ENCODE measurements at places on chromosomes 11 and 22.

DNA sequence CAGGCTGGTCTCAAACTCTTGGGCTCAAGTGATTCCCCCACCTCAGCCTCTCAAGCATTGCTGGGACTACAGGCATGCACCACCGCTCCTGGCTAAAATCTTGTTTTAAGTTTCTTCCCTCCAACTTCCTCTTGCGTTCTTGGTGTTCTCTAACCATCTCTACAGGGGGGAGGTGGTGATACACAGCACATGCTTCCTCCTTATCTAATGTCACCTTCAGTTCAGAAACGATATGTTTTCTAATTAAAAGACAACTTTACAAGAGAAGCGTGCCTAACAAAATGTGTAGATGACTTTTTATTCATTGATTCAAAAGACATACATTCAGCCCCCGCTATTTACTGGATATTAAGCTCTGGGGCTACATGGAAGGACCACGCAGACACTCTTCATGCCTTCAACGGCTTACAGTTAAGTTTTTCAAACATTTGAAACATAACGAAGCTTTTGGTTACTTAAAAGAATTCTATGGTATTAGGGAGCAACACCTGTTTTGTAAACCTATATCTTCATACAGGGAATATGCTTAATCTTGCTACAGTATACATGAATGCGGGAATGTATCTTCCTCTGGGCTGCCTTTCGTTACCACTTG is 933 bp upstream of the DLAT start:
- DNase-seq, result no peak

DNA sequence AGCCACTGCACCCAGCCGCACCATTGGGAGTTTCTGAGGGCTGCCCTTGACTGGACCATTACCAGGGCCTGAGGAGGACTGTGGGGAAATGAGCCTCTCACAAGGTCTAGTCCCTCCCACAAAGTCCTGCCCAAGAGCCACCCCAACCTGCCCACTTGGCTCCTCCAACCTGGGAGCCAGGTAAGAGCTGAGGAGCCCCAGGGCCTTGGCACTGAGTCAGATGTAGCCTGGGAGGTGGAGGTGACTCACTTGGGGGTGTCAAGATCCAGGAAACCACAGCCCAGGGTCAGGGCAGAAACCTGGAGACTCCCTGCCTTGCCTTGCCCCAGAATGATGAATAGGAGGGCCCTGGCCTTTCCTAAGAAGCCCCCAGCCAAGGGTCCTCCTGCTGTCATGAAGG is 25.8 kb upstream of the P2RY2 start:
- DNase-seq, result peak; percentile 71

DNA sequence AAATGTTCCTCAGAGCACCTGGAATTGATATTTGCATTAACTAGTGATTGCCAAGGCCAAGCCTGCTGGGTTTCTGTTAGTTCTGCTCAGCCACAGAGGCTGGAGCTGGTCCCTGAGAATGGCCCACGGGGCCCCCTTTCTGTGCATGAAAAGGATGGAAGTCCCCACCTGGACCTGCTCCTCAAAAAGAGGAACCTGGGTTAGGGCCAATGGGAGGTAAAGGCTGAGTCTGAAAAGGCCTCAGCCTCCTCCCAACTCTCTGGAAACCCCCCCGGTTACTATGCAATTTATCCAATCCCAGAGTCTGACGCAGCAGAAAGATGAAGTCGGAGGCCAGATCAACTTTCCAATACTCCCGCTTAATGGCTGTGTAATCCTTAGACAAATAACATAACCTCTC is 6.8 kb upstream of the CREB3L1 start:
- no peak for DNase-seq

GRCh38 chr22:31262312-31263133 is 29.8 kb downstream of the PIK3IP1 start:
- DNase-seq, result no peak

DNA sequence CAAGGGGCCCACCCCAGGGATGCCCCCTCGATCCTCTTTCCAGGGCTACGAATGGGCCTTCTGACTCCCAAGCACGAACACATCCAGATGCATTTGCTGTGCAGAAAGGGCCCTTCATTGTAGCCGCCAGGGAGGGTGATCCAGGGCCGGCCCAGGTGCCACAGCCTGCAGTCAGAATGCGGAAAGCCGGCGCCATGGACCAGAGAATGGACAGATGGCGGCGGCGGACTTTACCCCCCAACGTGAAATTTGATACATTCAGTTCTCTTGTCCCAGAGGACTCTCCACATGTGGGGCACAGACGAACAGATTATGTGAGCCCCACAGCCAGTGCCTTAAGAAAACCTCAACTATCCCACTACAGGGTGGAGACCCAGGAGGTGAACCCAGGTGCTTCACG is 87.2 kb downstream of the KIAA1671 start:
- no peak for DNase-seq

GRCh38 chr11:64566915-64567891 is 23.8 kb upstream of the SLC22A12 start:
- peak; percentile 63 for DNase-seq

DNA sequence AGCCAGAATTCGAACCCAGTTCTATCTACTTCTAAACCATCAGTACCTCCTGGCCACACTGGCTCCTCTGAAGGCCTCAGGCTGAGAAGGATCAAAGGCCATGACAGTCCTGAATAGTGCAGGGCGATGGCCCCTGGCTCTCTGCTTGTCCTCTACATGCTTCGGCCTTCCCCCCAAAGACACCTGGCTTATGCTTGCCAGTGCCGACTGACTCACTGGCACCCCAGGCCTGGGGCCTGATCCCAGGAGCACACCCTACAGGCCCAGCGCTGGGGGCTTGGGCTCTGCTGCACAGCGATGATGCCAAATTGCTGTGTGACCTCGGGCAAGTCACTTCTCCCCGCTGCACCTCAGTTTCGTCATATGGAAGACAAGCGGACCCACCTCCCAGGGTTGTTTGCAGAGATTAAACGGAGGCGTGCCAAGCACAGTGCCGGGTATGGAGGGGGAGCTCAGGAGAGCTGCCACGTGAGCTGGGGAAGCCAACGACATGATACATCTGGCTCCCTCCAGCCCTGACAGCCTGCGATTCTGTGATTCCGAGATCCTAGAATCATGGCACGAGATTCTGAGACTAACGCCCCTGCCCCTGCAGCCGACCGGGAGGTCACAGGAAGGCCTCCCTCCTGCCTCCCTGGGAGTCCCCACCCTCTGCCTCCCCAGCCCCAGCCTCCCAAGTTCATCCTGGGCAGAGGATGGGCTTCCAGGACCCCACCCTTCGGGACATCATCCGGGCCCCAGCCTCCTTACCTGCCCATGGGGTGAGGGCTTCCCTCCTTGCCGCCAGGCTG is 1.0 kb downstream of the SSTR3 start:
- DNase-seq, result no peak

DNA sequence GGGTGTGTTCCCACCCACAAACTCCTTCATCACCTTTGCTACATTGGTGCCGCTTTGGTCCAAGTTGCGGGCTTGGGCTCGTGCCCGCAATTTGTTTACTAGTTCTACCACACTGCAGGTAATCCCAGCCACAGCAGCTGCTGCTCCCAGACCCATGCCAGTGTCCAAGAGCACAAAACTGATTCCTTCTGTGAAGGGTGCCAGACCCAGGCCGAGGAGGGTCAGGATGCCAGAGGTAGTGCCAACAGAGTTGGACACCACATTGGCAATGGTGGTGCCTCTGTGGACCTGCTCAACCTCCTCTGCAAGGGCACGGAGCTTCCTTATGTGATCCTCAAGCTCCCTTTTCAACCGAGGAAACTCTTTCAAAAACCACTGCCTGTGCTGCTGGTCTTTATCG is 11.5 kb downstream of the APOL2 start:
- DNase-seq, result peak; percentile 24

DNA sequence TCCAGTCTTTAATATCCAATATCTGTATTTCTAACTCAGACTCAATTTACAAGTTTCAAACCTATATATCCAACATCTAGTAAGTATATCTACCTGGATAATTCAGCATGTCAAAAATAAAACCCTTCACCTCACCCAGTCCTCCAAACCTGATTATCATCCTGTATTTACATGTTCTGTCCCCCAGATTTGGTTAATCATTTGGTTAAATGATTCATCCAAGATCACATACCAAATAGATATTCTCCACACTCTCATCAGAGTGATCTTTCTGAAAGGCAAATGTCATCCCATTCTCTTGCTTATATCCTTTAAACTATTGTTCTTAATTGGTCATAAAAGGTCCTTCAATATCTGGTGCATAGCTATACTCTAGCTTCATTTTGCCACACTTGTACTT is 199.0 kb downstream of the SOX6 start:
- DNase-seq, result no peak

DNA sequence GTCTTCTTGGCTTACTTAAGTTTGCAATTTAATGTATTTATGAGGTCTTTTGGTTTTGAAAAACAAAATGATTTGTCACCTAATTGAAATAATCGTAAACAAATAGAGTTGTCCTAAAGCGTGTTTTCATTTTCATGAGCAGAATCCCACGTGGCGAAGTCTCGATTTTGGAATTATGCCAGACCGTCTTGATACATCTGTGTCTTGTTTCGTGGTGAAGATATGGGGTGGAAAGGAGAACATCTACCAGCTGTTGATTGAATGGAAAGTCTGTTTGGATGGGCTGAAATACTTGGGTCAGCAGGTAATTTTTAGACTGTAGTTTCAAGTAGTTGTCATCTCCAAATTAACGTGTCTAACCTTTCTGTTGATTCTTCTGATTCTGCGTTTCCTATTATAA is 64.7 kb downstream of the UVRAG start:
- DNase-seq, result no peak

DNA sequence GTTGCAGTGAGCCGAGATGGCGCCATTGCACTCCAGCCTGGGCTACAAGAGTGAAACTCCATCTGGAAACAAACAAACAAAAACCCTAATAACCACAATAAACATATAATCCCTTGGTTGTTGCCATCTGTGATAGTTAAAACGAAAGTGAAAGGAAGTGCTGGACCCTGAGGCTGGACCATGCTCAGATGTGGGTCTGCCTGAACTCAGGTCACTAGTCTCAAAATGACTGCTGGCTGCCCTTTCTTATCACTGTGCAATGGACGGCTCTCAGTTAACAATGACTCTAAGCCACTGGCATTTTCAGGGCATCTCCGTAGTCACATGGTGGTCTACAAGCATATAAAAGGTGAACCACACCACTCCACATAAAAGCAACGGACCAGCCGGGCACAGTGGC is 48.2 kb upstream of the FTH1 start:
- DNase-seq, result no peak

GRCh38 chr11:70463478-70464255 is 65.3 kb downstream of the CTTN start:
- no peak for DNase-seq

GRCh38 chr11:13473013-13473722 is 10.1 kb upstream of the BTBD10 start:
- DNase-seq, result no peak

DNA sequence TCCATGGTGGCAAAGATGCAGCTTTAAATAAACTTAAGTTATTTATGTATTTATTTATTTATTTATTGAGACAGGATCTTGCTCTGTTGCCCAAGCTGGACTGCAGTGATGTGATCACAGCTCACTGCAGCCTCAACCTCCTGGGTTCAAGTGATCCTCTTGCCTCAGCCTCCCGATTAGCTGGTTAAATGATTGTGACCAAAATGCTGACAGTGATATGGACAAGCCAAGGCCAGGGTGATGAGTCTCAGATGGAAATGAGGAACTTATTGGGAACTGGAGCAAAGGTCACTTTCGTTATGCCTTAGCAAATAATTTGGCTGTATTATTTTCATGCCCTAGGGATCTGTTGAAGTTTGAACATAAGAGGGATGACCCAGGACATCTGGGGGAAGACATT is 9.3 kb upstream of the LRP5 start:
- no peak for DNase-seq

DNA sequence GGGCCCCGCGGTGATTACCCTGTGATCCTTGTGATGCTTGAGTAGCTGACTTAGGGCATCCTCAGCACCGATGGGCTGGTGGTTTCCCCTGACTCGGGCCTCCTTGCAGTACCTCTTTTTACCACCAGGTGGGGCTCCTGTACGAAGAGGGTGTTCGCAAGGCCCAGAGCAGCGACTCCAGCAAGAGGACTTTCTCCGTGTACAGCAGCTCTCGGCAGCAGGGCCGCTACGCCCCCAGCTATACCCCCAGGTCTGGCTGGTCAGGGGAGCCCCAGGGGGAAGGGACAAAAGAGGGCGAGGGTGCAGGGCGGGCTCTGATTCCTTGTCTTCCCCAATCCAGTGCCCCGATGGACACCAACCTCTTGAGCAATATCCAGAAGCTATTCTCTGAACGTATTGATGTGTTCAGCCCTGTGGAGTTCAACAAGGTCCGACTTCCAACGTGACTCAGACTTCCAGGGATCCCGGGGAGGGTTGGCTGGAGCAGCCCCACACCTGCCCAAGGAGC is 1.3 kb upstream of the TM7SF2 start:
- peak; percentile 95 for DNase-seq

GRCh38 chr11:86089659-86090058 is 20.8 kb upstream of the PICALM start:
- DNase-seq, result no peak

DNA sequence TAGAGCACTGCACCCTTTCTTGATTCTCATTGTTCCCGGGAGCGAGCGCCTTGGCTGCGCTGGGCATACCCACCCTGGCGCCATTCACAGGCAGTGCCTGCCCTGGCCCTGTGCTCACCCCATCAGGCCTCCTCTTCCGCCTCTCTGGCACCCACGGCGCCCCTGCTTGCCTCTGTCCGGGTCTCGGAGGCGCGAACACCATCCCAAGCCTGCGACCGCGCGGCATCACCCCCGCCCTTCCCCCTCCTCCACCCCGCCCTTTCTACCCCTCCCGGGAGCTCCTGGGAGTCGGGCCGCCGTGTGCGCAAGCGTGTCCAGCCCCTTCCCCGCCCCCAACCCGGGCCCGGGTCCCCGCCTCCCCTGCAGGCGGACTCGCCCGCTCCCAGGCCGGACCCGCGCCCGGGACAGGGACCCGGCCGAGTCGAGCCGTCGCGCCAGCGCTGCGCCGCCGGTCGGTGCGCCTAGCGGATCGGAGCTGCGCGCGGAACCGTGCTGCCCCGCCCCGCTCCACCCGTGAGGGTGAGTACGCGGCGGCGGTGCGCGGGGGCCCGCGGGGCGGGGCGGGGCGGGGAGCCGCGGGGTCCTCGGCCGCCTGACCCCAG is at the start of gene ST3GAL4:
TSS of gene ST3GAL4 (plus strand) at position 363 of the 602 bp plus-strand sequence. CDS start 50,470 bp downstream, outside the sequence.
- peak; percentile 96 for DNase-seq

DNA sequence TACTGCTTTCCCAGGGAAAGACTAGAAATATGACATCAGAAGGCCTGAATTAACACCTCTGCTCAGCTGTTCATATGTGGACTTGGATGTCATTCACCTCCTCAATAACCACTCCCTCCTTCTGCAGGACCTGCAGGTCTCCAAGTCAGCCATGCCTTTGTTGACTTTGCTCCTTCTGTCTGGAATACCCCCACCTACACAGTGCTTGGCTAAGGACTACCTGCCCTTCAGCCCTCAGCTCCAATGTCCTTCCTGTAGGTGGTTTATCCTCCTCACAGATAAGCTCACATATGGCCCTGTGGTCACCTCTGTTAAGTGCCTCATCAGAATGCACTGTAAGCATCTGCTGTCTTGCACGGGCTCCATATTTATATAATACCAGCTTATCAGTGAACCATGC is 26.4 kb upstream of the FAT3 start:
- DNase-seq, result no peak

GRCh38 chr22:30947173-30947815 is 21.3 kb downstream of the MORC2 start:
- peak; percentile 75 for DNase-seq

GRCh38 chr11:69427337-69427736 is 54.1 kb upstream of the LINC01488 start:
- peak; percentile 86 for DNase-seq

All from islet precursor cell (in vitro differentiated cells).